ENCODE measurements at places on chromosomes 6 and 20.

- no peak for DNase-seq
Observed at GRCh38 chr6:129695373-129696027, 14.5 kb downstream of the ARHGAP18 start.

DNA sequence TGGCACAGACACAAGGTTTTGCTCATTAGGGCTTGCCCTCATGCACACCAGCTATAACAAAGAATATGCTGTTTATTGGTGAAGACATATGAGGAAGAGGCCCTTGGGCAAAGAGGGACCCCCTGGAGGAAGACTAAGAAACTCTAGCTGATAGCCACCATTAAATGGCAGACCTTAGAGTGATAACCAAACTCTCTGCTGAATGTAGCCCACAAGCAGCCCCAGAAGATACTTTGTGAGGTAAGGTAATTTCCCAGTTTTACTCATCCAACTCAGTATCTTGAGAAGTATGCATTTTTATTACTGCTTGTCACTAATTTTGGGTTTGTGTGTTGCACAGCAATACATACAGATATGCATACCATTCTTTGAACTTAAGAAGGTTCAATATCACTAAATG is 563.3 kb downstream of the DOK5 start:
- DNase-seq: no peak

DNA sequence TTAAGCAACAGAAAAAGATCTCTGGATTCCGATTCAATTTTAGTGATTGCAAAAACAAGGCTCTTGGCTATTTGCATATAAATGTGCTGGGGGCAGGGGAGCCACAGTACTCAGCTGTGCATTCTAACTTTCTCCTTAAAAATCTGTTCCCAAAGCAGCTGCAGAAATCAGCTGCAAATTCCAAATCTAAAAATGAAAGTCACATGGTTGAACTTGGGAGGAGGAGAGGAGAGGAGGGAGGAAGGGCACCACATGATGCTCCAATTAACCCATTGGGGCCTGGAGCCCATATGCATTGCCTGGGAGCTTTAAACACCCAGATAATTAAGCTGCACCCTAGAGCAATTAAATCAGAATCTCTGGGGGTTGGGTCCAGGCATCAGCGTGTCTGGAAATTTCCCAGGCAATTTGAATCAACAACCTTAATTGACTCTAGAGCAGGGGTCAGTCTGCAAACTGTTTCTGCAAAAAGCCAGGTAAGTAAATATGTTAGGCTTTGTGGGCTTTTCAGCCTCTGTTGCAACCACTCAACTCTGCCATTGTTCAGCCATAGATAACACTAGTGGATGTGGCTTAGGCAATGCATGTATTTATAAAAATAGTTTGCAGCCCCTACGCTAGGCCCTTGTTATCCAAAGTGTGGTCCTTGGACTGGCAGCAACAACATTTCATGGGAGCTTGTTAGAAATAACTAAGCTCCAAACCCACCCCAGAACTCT is 508.1 kb downstream of the KIF16B start:
- DNase-seq: no peak

DNA sequence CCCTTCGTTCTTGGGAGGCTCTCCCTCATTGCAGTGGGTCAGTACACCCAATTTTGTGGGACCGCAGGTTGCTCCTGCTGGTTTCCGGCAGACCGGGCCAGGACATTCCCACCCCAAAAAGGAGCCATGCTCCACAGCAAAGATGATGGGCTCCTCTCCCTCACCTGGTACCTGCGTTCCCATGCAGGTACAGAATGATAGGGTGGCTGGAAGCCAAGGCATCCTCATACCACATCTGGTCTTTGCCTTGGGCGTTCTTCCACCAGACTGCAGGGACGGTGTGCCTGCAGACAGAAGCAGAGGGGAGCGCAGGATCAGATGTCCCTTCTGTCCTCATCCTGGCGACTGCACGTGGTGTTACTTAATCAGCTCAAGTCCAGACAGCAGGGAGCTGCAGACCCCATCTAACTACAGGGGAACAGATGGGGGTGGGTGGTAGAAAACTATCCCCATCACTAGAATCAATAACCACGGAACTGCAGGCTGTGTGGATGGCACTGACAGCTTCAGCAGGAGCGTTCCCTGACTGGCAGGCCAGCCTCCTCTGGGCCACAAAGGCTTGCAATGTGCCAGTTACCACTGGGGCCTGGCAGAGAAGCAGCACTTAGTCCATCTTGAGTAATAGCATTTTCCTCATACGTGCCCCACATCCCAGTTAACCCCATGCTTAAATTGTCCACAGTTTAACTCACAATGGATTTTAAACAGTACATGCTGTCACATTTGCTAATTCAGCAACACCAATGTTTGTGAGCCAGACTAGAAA is 70.4 kb downstream of the ABHD12 start:
- peak; percentile 73 for DNase-seq

- no peak for DNase-seq
Observed at GRCh38 chr20:58709013-58709702, 16.6 kb downstream of the NPEPL1 start.

DNA sequence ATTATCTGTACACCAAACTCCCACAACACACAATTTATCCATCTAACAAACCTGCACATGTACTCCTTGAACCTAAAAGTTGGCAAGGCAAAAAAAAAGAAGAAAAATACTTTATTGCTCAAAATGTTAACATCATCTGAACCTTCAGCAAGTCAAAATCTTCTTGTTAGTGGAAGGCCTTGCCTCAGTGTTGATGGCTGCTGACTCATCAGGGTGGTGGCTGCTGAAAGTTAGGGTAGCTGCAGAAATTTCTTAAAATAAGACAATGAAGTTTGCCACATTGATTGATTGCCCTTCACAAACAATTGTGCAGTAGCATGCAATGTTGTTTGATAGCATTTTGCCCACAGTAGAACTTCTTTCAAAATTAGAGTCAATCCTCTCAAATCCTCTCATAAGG is 2.7 kb upstream of the WFDC11 start:
- DNase-seq: no peak

GRCh38 chr20:33796907-33797544 is 14.1 kb upstream of the CHMP4B start:
- peak; percentile 95 for DNase-seq

GRCh38 chr6:85449818-85450759 is at the start of gene NT5E:
Gene NT5E (plus strand): TSS chr6:85450083. CDS start chr6:85450140, 57 bp downstream.
- DNase-seq: peak; percentile 18

GRCh38 chr20:1788044-1788443 is 107.2 kb upstream of the SIRPA start:
- no peak for DNase-seq

- DNase-seq: no peak
Observed at GRCh38 chr20:51495291-51495690, 47.2 kb downstream of the NFATC2 start.
